Putamen (tissue), 1 donor: ENCODE measurements at places on chromosomes 4 and X.

DNA sequence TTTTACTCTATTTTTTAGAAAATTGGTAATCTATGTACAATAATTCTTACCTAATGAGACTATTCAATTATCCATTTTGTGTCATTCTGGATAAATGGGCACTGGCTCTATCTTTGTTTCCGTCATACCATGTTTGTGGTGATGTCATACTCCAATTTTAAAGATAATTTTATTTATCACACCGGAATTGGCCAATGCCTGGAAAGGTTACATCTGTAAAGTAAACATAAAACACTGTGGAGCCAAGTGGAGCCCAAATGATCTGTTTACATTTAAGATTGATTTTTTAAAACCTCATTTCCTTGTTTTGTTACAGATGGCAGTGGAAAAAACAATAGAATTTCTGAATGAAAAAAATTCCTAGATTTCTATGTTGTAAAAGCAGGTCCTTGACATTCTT, 120.2 kb upstream of the GPRIN3 start:
- no peak for DNase-seq

DNA sequence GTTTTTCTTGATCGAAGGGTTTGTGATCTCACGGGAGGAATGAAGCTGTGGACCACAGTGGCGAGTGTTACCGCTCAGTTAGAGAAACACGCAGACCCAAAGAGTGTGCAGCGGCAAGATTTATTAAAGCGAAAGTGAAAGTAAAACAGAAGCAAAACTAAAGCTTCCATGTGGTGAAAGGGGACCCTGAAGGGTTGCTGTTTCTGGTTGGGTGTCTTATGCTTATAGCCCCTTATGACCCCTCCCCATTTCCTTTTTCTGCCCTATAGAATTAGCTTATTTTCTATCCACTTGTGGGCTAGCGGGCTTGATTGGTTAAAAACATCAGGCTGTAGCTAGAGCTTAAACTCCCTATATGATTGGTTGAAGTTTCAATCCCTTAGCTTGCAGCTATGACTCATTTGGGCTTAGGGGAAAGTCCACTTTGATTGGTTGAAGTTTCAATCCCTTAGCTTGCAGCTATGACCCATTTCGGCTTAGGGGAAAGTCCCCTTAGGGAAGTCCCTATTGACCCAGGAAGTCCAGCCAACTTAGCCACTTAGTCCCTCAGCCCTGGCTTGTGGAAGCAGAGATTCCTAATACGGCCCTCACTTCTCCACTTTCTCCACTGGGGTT, 171.2 kb upstream of the NWD2 start:
- no peak for DNase-seq

DNA sequence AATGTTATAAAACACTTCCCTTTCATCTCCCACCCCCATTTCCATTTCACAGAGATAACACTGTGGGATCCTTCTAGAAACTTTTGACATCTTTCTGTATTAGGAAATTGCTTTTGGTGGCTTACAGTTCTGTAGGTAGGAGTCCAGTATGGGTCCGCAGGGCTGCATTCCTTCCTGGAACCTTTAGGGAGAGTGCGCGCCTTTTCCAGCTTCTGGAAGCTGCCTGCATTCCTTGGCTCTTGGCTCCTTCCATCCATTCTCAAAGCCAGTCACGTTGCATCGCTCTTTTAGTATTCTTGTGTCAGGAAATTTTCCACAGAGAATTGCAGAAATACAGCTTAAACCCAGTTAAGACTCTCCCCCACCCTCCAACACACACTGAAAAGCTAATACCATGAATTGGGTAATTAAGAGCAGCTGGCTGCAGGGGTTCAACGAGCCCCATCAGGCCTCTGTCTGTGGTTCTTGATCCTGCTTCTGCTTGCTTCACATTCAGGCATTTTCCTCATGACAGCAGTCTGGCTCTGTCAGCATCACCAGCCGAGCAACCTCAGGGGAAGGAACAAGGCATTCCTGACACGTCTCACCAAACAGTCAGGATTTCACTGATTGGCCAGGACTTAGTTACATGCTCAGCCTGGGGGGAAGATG, 48.8 kb downstream of the SEPTIN11 start:
- DNase-seq: no peak

GRCh38 chr4:24071612-24072372, 181.9 kb upstream of the PPARGC1A start:
- DNase-seq: no peak

DNA sequence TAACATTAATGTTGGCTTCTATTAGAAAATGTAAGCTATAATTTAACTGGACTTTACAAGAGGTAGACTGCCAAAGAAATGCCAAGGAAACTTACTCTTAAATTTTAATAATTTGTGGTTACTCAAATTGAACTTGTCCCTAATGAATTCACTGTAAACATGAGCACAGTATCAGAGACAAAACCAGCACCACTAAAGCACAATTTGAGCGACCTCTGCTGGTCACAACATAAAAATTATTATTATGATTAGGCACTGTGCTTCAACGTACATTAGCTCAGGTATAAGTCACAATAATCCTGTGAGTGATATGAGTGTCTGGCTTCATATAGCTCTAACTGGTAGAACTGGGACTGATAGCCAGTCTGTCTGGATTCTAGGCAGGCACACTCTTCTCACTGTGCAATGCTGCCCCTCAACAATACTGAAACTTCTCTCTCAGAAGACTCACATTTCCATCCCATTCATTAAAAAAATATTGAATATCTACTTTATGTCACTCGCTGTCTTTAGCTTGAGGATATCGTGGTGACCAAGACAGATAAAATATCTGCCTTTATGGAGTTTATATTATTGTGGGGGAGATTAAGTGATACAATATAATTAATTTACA, 8.0 kb downstream of the NUDT6 start:
- DNase-seq: no peak

- no peak for DNase-seq
Observed at GRCh38 chr4:131459430-131460101, 1689.5 kb upstream of the PCDH10 start.

GRCh38 chrX:6377103-6377764, 148.6 kb upstream of the NLGN4X start:
- DNase-seq: no peak

DNA sequence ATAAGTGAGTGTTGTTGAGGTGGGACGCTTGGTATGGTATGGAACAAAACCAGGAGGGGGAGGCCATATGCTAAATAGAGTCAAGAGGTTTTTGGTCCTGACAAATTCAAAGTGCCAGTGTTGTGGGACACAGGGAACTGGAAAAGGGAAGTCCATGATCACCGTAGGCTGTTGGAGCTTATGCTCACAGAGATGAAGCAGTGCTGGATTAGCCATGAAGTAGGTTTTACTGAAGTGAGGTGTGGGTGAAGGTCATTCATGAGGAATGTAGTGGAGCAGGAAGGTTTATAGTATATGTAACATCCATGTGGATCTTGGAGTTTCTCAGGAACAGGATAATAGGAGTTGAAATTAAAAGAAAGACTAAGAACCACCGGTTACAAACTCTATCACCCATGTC, 256.1 kb upstream of the PITX2 start:
- no peak for DNase-seq

DNA sequence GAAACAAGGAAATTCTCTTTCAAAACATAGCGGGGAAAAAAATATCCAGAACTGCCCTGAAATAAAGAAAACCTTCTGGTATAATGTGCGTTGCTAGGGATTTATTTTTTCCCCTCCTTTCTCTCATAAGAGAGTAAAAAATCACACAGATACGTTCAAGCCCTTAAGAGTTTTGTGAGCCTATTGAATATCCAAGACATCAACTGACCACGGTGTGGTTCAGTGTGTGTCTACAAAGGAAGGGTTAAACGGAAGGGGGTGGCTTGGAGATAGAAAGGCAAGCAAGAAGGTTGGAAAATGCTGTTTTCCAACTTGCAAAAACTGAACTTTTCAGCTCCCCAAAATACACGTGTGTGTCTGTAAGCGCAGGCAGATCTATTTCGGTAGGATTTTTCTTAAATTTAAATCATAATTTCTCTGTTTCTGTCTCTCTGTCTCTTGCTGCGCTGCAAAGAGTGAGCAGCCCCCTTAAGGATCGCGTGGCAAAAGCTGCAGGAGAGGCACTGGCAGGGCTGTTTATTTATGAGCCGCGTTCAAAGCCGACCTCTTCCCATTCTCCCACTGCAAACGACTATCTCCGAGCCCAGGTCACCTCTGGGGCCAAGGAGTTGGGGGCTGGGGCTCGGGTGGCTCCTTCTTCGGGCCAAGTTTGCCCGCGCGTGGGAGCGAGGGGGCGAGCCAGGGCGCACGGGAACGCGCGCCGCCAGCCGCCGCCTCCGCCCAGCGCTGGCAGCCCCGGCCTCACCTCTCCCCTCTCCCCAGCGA, 492 bp upstream of the SLIT2 start:
- peak; percentile 24 for DNase-seq

- no peak for DNase-seq
Observed at GRCh38 chrX:117835034-117835433, 281.6 kb downstream of the KLHL13 start.
